ENCODE measurements at places on chromosomes 2 and 18.

DNA sequence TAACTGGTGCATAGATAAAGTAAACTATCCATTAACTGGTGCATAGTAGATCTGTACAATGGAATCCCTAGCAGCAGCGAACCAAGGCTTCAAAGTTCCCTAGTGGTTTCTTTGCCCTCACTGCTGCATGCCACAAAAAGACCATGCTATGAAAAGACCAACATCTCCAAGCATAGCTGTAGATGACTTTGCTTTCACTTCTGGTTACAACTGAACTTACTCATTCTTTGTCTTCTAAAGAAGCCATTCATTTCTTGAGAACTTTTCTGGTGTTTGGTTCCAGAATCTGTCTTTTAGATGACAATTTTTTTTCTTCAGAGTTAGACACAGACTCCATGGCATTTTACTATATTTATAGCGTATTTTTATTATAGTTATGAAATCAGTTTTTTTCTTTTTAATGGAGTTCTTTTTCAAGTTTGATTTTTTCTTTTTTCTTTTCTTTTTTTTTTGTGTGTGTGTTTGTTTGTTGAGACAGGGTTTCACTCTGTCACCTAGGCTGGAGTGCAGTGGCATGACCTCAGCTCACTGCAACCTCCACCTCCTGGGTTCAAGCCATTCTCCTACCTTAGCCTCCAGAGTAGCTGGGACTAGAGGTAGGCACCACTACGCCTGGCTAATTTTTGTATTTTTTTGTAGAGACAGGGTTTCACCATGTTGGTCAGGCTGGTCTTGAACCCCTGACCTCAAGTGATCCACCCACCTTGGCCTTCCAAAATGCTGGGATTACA lies 63.6 kb downstream of the SLC35F5 start:
- DNase-seq = no peak

DNA sequence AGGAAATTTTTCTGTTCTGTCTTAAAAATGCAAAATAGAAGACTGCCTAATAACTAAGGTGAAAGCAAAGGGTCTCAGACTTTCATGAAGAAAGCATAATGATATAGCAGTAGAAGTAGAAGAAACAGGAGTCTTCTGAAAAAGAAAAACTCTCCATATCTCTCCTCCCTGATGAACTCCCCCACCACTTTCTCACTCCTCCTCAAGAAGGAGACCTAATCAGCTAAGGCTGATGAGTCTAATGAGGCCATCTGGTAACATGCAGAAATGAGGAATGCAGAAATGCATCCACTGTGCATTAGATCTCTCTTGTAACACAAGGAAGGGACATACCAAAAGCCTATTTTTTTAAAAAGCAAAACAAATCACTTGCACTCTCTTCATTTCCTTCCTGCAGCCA lies 273.7 kb upstream of the UBE2E3 start:
- no peak for DNase-seq

GRCh38 chr2:3468296-3468988 lies 50.9 kb downstream of the ADI1 start:
- DNase-seq = no peak

DNA sequence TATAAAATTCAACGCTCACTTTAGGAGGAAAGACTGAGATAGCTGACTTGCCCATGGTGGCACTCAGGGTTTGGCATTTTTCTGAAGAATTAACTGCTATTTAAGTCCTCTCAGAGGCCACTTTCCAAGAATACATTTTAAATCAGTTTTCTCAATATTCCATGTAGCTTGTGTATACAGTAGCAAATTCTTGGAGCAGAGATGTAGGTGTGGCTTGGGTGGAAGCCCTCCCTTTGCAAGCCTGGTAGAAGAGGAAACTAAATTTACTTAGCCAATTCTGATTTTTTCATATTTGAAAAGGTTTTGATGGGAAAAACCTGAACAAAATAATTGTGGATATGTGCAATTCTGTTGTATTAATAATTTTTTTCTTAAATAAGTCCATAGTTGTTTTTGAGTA lies 14.0 kb upstream of the ITGAV start:
- no peak for DNase-seq

GRCh38 chr18:46377557-46377956 lies 273.4 kb downstream of the HAUS1 start:
- DNase-seq = no peak

- DNase-seq = no peak
Measured at GRCh38 chr2:41460661-41461060, 587.2 kb upstream of the PKDCC start.

DNA sequence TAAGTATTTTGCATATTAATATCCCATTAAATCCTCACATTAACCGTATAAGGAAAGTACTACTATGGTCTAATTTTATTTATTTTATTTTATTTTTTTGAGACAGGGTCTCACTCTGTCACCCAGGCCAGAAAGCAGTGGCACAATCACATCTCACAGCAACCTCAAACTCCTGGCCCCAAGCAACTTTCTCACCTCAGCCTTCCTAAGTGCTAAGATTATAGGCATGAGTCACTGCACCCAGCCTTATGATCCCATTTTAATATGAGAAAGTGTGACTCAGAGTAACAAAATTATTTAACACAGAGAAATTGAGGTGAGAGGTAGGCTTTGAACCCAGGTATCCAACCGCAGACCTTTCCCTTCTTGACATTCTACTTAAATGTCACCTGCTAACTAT lies 330.0 kb upstream of the POU3F3 start:
- DNase-seq = no peak

- DNase-seq = peak; percentile 33
Measured at GRCh38 chr2:175036582-175037018, 31.4 kb upstream of the CHN1 start.

- no peak for DNase-seq
Measured at GRCh38 chr2:63059793-63060471, 9.3 kb downstream of the OTX1 start.

DNA sequence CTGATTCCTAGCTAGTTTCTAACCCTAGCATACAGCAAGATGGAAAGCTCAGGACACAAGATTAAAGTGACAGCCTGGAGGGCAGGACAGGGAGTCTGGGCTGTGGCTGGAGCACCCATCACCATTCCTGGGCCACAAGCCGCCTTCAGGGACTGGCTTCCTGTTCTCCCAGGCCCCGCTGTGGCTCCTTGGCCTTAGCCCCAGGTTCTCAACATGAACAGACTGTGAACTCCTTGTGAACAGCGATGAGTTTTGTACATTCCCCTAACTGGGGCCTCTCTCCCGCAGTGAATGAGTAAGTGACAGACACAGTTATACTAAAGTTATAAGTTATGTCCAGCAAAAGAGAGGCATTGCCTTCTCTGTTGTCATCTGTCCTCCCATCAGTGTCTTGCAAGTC lies 35.9 kb upstream of the SLC14A1 start:
- DNase-seq = no peak

- peak; percentile 32 for DNase-seq
Measured at GRCh38 chr2:172813314-172813888, 77.8 kb downstream of the RAPGEF4 start.

DNA sequence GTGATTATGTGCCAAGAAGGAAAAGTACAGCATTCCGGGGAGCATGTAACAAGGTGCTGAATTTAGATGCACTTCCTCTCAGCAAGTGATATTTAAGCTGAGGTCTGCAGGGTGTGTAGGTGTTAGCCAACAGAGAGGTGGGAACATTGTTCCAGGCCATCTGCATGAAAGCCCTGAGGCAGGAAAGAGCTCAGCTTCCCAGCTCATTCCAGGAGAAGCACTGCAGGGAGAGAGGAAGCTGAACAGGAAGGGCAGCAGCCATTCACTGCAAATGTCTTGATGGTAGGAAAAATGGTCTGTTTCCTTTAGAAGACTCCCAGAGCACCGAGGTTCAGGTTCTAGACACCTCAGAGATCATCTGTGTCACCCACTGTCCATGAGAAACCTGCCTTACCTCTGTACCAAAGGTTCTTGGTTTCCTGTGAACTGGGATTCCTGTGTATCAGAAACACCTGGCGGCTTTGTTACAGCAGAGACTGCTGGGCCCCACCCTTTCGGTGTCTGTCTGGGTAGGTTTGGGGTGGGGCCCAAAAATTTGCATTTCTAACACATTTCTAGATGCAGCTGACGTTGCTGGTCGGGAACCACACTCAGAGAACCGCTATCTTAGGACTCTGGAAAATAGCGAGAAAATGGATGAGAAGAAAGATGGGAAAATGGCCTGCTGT lies 84.0 kb downstream of the RTN4 start:
- no peak for DNase-seq

GRCh38 chr2:185279999-185280398 lies 458.6 kb upstream of the FSIP2 start:
- DNase-seq = no peak

- no peak for DNase-seq
Measured at GRCh38 chr2:178477443-178478129, 814 bp downstream of the FKBP7 start.

GRCh38 chr2:74890711-74891110 lies 56.8 kb downstream of the HK2 start:
- no peak for DNase-seq

DNA sequence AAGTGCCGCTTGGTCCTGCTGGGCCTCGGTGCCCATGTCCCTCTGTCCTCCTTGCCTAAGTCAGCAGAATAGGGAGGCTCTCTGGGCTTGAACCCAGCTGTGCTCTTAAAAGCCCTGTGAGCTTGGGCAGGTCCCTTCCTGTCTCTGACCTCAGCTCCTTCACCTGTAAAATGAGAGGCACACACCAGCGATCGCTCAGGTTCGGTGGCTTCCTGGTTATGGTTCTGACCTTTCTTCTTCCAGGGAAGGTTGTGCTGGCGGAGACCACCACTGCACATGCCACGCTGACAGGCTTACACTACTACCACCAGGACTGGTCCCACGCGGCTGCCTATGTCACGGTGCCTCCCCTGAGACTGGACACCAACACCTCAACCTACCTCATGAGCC lies 36.1 kb upstream of the MAPRE3 start:
- DNase-seq = no peak

GRCh38 chr2:191927319-191927867 lies 80.5 kb upstream of the CAVIN2 start:
- peak; percentile 49 for DNase-seq

GRCh38 chr2:58130238-58130637 lies 83.6 kb downstream of the VRK2 start:
- no peak for DNase-seq

DNA sequence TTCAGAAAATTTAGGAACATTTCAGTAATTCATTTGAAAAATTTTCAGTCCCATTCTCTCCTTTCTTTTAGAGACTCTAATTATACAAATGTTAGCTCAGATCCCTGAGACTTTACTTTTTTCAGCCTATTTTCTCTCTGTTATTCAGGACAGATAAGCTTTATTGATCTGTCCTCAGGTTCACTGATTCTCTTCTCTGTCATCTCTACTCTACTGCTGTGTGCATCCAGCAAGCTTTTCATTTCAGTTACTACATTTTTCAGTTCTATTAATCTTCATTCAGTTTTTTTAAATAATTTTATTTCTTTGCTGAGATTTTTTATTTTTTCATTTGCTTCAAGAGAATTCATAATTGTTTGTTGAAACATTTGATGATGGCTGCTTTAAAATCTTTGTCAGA lies 22.1 kb upstream of the PIK3C3 start:
- no peak for DNase-seq

- DNase-seq = peak; percentile 67
Measured at GRCh38 chr2:128472789-128473174, 154.1 kb upstream of the HS6ST1 start.

GRCh38 chr2:10554961-10555809 lies 107.1 kb upstream of the ODC1 start:
- DNase-seq = no peak

GRCh38 chr2:241003047-241003360 lies 4.6 kb downstream of the SNED1 start:
- DNase-seq = no peak

- DNase-seq = no peak
Measured at GRCh38 chr18:478681-479080, 21.8 kb downstream of the COLEC12 start.

Data from AG20443 (cell line).